EH (cell line): ENCODE measurements at places on chromosomes 1 and 21.

- DNase-seq, result no peak
Measured at GRCh38 chr1:7677815-7678214, 93.3 kb upstream of the VAMP3 start.

DNA sequence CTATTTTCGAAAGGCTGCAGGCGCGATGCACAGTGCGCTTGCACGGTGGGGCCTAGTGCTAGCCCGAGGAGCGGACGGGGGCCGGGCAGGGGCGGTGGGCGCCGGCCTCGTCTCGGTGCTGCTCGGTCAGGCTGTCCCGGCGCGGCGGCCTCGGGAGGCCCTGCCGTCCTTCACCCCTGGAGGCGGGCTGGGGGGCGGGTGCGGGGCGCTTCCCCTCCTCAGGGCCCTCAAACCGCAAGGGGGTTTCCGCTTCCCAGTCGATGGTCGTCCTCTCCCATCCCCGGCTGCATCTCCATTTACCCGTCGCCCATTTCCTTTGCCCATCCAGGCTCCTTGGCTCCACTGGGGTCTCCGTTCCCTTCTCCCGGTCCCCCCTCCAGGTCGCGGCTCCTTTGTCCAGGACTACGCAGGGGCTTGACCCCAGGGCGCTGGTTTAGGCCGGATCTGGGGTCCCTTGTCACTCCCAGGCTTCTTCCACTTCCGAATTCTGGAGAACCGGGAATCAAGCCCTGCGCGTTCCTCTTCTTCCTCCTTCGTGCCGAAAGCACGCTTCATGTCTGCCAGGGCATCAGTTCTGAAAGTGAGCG is 196.3 kb upstream of the LMO4 start:
- DNase-seq, result no peak

DNA sequence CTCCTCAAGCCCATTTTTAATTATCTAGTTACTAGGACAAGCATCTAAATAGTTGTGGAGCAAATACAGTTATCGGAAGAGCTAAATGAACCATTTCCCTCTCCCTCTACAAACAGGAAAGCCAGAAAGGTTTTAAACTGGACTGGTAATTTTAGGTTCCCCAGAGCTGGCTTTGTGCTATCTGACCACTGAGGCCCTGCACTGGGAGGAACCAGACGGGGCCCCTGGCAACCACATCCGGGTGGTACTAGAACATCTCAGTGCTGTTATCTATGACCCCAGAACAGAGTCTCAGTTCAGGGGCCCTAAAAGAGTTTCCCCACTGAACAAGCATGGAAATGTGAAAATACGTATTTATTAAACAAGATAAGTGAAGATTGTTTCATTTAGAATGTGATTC is 7.7 kb upstream of the RSPH1 start:
- no peak for DNase-seq

DNA sequence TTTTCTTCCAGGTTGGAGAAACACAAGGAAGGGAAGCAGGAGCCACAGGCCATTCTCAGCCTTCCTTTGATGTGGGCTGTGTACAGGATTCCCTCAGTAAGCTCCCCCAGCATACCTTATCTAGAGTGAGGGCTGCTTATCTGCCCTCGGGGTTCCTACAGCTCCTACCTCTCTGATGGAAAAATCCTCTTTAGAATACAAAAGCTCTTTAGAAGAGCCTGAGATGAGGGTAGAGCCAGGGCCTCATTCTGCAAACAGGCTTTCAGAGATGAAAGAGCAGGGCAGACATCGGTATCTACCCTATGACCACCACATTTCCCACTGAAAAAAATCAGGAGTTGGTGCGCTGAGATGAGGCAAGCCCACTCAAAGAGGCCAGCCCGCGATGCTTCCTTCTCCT is 85.1 kb downstream of the PLPP3 start:
- no peak for DNase-seq

GRCh38 chr1:21773585-21773984 is 9.4 kb downstream of the USP48 start:
- no peak for DNase-seq

DNA sequence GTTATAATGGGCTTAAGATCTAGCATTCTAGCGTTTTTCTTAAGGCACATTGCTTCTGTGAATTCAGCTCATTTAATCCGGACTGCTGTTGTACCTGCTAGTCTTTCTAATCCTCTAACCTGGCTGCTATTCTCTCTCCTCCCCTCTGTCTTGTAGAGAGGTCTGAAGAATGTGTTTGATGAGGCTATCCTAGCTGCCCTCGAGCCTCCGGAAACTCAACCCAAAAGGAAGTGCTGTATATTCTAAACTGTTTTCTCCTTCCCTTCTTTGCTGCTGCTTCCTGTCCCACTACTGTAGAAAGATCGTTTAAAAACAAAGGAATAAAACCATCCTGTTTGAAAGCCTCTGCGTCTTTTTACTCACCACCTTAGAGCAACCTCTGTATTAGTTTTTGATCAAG is 37.3 kb downstream of the CDC42 start:
- no peak for DNase-seq

DNA sequence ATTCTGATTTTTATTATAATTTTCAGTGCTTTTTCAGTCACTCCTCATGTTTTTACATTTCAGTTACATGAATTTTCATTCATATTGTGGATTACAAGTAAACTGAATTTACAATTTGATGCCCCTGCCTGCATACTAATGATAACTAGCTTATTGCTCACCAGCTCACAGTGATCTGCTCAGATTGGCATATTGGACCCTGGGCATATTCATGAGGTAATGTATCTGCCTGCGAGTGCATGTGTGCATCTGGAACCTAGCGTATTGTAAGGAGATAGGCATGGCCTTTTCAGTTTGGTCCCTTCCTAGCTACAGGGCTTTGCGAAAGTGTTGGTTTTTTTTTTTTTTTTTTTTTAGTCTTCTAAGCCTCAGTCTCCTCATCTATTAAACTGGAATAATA is 213.7 kb downstream of the SDCCAG8 start:
- no peak for DNase-seq

GRCh38 chr1:235004840-235005391 is 123.7 kb downstream of the TOMM20 start:
- DNase-seq, result no peak

- no peak for DNase-seq
Measured at GRCh38 chr1:39645411-39646043, 6.1 kb upstream of the HEYL start.

DNA sequence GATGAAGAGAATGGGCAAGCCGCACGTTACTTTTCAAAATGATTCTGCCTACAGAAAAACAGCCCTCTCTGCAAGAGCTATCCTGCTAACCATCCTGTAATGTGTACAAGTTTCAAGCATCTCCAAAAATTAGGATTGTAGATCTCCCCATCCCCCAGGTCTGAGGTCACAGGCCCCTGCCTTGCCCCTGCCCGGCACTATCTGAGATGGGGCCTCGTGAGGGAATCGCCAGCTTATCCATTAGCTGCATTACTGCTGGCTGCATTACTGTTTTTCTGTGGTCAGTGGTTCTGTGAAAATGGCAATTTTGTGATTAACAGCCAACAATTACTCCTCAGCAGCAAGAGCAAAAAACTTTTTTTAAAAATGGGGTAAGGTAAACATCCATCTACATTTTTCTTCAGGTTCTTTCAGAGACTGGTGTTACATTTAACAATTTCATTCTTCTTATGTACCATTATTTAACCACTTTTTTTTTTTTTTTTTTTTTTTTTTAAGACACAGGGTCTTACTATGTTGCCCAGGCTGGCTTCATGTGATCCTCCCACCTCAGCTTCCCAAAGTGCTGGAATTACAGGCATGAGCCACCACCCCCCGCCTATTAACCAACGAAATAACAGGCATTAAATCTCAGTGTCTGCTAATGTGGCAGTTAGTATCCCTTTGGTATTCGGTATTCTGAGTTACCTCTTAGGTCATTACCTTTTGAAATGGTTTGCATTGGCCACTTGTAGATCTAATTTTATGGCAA is 83.8 kb downstream of the MRPL37 start:
- DNase-seq, result no peak

DNA sequence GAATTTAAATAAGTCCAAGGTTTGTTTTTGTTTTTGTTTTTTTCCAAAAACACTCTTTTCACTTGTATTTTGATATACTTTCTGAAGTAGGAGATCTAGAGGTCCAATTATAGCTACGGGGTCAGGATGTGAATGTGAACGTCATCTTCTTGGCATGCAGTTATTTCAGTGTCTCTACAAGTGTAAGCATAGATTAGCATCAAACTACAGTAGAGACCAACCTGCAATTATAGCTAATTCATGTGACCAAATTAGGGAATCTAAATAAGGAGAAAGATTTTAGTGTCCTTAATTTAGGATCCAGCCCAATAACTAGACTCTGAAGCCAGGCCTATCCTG is 107.3 kb upstream of the PALMD start:
- DNase-seq, result peak; percentile 69

GRCh38 chr1:151196292-151196800 is 2.0 kb upstream of the PIP5K1A start:
- peak; percentile 90 for DNase-seq

- no peak for DNase-seq
Measured at GRCh38 chr1:117540532-117540931, 65.3 kb upstream of the TENT5C start.

DNA sequence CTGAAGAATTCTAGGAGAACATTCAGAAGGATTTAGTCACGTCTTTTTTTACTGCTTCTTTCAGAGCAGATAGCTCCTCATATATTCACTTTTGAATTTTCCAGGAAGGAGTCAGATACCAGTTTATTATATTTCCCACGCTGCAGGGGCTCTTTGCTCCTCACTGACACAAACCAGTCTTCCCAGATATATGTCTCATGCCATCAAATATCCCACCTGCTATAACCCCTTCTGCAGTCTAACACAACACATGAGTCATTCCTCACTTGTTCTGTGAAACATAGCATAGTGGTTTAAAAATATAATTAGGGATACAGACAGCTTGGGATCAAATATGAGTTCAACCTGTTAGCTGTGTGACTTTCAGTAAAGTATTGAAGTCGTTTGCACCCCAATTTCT is 251.7 kb upstream of the DPYD start:
- DNase-seq, result peak; percentile 24

DNA sequence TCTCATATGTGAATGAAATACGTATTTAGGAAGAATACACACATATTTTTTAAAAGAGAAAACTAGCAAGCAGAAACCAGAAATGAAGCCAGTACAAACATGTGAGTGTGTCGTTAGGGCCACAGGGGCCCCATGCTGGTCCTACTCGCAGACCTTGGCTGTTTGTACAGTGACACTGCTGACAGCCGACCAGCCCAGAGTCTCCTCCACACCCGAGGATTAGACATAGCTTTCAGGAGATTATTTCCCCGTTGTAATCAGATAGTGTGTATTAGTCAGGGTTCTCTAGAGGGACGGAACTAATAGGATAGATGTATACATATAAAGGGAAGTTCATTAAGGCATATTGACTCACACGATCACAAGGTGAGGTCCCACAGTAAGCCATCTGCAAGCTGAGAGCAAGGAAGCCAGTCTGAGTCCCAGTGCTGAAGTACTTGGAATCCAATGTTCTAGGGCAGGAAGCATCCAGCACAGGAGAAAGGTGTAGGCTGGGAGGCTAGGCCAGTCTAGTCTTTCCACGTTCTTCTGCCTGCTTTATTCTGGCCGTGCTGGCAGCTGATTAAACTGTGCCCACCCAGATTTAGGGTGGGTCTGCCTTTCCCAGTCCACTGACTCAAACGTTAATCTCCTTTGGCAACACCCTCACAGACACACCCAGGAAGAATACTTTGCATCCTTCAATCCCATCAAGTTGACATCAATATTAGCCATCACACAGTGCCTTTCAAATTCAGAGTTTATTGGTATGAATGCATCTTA is 51.2 kb downstream of the DIP2A start:
- DNase-seq, result no peak

GRCh38 chr1:246907472-246907871 is 24.3 kb downstream of the AHCTF1 start:
- DNase-seq, result peak; percentile 69

DNA sequence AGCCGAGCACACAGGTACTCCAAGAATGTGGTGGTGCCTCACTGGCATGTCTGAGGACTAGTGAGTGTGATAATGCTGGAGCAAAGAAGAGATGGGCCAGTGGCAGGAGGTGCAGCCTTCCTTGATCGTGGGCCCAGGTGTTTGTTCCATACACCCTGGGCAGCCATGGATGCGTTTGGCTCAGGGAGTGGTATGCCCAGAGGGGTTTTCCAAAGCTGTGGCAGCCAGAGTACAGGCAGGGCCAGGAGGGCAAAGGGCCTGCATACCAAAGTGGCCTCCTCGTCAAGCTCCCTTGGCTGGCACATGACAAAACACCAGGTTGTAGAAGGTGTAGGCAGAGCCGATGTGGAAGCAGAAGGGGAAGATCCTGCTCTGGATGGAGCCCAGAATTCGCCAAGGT is 19.0 kb downstream of the PARS2 start:
- DNase-seq, result no peak

DNA sequence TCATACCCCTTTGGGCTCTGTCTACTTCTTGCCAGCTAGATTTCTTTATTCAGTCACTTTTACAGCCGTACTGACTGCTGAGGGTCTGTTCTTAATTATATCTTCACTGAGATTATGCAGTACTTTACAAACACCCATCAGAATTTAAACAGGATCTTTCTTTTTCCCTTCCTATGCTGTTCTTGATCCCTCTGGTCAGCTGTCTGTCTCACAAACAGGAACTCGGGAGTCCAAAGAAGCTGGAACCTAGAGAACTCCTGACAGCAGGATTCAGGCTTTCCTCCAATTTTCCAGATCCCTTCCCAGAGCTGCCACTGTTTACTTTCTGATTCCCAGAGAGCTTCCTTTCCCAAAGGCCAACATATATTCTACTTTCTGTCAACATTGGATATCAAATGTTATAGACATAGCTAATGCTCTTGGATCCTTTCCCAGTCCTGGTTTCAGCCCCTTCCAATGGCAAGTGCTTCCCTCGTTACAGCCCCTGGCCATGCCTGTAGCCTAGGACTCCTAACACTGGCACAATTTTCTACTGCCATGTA is 59.5 kb downstream of the ATP2B4 start:
- peak; percentile 55 for DNase-seq

- no peak for DNase-seq
Measured at GRCh38 chr1:51325391-51325790, 5.0 kb downstream of the TTC39A start.

GRCh38 chr1:230892018-230892491 is 23.7 kb upstream of the C1orf198 start:
- DNase-seq, result no peak

- DNase-seq, result no peak
Measured at GRCh38 chr1:219179293-219179692, 5.6 kb downstream of the LYPLAL1 start.

- DNase-seq, result no peak
Measured at GRCh38 chr1:239308701-239309333, 77.6 kb upstream of the CHRM3 start.

- no peak for DNase-seq
Measured at GRCh38 chr1:44659566-44659965, 14.7 kb downstream of the TMEM53 start.

GRCh38 chr21:37257967-37258877 is 8.9 kb downstream of the VPS26C start:
- DNase-seq, result peak; percentile 65

DNA sequence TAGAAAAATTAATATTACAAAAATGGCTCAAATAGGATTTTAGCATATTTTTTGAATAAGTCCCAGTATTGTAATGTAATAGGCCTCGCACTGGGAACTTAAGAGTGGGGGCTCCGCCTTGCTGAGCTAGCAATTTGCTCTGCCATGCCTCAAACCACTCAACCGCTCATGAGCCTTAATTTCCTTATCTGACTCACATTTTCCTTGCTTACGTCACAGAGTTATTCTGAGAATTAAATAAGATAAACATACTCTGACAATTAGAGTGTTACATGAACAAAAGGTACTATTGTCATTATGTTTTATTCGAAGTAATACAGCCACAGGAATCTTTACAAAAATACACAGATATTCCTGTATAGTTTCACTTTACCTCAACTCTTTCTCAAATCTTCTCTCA is 108.1 kb downstream of the SLC44A5 start:
- DNase-seq, result peak; percentile 7
